ENCODE measurements at places on chromosomes 6 and 20.

- no peak for DNase-seq
Measured at GRCh38 chr6:155472886-155473285, 17.2 kb upstream of the NOX3 start.

DNA sequence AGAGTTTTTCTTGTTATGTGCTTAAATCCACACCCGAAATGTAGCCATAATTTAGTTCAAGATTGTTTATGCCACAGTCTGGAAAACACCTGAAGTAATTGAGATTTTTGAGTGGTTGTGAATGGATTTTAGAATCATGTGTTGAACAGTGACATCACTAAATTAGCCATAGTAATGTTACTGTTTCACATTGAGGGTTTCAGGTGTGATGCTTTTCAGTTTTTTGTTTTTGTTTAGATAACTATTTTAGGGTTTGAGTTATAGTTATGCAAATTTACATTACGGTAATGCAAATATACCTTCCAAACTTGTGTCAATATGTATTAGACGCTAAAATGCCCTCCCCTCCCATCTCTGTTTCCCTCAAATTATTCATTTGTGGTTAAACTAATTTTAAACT is 22.9 kb downstream of the QKI start:
- DNase-seq: no peak

- no peak for DNase-seq
Measured at GRCh38 chr6:96478695-96479094, 42.9 kb upstream of the UFL1 start.

DNA sequence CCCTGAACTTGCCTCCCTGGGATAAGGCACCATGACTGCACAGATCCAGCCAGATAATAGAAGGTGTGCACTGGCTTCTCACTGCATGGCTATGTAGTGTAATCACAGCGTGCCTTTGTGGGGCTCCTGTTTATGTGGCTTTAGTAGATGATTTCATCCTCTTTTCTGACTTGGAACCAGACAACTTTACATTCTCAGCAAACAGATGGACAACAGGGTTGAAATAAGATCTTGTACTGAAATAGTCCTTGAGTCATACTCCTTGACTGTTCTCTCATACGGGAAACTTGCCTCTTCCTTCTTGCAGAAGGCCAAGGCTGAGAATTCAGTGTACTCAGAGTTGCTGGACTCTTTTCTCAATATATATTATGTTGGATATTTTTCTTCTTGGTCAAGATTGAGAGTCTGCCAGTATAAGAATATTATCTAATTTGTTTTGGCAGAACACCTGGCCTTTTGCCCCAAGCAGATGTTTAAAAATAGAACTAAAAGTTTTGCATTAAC is 25.0 kb upstream of the RNF144B start:
- no peak for DNase-seq

DNA sequence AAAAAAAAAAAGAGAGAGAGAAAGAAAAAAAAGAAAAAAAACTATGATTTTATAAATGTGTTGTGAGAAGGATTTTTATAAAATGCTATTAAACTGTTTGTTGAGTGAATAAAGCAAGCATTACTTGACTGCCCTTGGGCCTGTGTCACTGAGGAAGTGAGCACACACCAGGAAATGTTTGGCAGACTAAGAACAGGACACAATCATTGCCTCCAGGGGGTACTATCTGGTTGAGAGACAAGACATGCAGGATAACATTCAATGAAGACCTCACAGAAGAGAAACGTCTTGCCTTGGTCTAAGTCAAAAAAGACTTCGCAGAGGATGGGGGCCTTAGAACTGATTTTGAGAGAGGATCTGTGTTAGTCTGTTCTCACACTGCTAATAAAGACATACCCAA is 40.6 kb downstream of the MTFR2 start:
- no peak for DNase-seq

DNA sequence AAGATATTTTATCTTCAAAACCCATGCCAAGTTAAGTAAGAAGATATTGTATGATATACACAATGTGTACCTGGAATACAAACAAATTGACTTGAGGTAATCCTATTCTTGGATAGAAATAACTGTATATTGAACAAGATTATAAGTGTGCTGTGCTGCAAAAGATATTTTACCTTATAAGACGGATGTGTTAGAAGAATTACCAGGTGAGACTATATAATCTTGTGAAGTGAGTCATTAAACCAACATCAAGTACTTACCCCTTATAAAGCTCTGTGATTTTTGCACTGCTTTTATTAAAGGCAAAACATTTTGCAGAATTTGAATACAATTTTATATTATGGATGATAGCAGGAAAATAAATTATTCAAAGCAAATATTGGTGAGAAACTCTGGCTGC is 570.0 kb downstream of the MMUT start:
- no peak for DNase-seq

DNA sequence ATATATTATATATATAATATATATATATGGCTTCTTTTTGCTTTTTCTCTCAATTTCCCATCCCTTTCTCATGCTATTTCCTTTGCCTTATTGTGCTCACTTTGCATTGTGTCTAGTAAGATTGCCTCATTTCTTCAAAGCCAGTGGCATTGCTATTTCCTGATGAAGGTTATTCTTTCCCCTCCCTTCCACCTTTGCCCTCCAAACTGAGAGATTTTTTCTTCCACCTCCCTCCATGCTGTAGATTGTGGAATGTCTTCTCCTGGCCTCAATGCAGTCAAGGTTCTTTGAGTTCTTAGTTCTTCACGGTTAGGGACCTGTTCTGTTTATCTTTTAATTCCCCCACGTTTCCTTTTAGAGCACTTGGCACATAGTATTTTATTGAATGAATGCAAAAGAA is 17.2 kb downstream of the SH3BGRL2 start:
- DNase-seq: no peak

GRCh38 chr6:118724211-118724610 is 72.8 kb upstream of the CEP85L start:
- no peak for DNase-seq

DNA sequence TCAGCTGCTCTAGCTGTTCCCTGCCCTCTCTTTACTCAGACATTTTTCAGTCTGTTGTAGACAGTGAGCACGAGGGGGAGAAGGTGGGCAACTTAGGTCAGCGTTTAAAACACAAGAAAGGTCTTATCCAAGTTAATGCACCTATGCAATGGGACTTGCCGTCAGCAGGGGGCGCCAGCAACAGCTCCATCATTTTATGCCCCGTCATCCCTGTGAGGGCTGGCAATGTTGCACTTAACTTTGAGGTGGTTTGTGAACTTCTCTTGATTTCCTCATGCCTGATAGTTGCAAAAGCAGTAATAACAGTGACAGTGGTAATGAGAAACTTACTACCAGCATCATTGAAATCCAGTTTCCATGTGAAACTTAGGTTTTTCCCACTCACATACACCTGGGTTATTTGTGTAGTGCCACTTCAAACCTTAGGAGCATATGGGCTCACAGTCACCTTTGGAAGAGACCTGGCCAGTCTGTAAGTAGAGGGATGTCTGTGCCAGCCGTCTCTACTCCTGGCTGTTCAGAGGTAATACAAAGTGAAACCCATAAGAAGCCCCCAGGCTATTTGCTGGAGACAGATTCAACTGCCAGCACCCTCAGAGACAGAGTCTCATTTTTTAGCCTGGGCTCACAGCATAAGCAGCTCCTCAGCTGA is 44.9 kb upstream of the ID1 start:
- peak; percentile 68 for DNase-seq

DNA sequence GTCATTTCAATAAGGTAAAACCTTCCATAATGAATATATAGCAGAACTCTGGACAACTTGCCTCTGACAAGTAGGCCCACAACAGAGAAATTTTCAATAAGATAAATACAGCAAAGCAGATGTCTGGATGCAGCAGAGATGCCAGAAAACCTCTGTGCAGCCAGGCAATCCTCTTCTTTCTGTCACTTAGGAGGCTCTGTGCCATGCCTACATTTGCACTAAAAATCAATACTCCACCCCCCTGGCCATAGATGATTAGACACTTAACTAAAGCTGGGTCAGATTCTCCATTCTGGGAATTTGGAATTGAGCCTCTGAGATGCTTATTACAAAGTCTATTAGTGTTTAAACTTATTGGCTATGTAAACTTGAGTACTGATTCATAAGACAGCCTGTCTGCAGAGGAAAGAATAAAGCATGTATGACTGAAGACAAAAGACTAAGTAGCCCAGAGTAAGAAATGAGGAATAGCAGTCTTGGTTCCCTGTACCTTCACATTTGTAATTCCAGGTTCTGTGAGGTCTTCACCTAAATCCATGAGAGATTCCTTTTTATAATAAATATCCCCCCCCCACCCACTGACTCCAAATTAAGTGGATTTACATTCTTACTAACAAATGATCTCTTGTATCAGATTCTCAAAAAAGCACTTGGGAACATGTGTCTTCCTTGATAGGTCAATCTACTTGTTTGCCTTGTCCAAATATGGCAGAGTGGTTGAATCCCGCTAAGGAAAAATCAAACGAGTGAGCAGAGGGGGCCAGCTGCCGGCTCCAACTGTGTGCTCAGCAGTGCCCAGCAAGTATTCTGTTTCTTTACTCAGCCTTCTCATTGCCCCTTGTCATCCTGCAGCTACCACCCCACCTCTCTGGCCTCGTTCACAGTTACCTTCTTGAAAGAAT is 20.4 kb downstream of the MAN1A1 start:
- DNase-seq: no peak

DNA sequence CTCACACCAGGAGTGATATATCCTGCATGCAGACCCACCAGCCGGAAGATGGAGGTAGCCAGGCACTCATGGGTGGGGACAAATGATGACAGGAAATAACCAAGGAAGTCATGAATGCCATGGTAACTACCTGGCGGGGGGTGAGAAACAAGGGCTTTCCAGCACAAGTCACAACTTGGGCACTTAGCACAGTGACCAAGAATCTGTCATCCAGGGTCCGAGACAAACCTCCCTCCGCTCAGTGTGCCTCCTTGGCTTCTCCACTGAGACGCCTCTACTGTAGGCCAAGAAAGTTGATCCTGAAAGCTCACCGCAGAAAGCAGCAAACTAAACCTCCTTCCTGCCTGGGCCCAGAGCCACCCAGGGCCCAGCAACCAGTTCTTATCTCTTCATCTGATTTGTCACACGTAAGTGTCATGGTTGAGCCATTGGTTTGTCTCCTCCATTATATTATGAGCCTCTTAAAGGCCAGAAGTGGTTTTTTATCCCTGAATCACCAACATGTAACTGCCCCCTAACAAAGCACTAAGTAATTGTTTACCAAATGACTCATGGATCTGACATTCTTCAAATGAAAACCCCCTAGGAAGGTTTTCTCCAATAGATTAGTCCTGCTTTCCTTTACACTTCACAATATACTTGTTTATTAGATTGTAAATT is 84.3 kb upstream of the TAB2 start:
- DNase-seq: no peak

GRCh38 chr20:59032713-59033059 is 551 bp upstream of the ATP5F1E start:
- no peak for DNase-seq

DNA sequence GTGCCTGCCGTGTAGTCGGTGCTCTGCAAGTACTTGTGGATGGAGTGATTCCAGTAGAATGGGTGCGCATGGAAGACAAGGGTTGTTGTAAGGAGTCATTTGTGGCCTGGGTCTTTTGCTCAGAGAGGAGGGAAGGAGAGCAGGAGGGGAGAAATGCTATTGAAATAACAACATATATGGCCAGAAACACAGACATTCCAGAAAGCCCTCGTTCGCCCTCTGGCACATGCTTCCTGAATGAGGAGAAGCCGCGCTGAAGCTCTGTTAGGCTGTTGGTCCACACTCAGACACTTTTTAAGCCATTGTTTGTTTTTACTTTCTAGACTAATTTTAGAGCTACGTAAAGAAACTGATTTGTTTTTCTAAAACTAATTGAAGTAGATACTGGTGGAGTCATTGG is 107.4 kb downstream of the RPP40 start:
- no peak for DNase-seq

- DNase-seq: no peak
Measured at GRCh38 chr6:137708481-137708880, 158.6 kb upstream of the TNFAIP3 start.

GRCh38 chr6:34696189-34696738 is 303 bp downstream of the ILRUN start:
- no peak for DNase-seq

DNA sequence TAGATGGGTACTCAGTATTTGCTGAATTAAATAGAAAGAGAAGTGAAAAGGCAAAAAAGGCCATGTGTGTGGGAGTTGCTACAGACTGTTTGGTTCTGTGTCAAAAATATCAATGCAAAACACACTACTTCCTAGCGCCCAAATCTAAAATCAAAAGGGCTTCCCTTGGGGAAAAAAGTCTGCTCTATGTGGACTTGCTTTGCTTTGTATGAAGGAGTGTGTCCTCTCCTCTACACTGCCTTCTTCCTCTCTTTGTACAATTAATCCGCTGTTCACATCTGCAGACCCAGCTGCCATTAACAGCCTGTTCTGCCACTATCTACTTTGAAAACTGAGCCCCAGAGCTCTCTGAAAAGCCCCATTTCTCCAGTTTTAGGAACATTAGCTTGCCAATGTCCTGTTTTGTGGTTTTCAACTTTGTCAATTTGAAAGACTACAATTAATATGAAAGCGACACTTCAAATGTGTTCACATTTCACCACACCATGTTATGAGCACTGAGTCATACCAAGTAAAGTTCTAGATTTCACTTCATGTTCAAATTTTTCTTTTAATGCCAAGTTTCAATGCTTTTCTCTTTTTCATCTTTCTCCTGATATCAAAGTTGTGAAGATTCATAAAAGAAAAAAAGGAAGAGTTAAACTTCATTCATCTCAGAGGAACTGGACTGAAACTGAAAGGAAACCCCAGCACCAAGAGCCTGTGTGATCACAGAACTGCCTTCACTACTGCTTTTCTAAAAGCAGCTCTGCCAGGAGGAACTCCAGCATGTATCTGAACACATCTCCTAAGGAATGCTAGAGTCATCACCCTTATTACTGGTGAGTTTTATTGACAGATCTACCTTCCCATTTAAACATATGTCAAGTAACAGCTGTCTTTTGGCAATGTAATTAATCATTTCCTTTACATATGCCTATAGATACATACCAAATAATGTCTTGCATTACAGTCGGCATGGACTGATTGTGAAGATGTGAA is 102.6 kb downstream of the KIF13A start:
- no peak for DNase-seq

GRCh38 chr6:24827162-24827561 is 28.4 kb upstream of the ARMH2 start:
- DNase-seq: no peak

DNA sequence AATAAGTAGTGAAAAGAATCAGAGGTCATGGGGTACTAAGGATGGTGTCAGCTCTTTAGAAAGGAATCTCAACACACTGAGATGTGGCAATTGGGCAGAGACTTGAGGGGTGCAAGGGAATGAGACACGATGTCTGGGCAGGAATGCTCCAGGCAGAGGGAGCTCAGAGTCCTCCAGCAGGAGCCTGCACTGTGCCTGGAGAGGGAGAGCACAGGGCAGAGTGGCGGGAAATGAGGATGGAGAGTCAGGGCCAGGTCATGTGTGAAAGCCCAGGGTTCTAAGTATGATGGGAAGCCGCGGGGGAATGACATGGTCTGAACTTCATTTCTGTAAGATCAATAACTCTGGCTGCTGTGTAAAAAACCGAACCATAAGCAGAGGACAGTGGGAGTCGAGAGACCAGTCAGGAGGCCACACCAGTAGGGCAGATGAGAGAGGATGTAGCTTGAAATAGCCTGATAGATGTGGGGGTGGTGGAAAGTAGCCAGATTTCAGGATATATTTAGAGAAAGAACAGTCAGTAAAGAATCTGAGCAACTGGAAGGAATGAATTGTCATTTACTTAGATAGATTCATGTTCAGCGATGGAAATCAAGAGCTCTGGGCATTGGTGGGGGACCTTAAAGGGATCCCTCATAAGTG is 133.4 kb upstream of the DTNBP1 start:
- DNase-seq: no peak

GRCh38 chr20:34437330-34437986 is 74.4 kb downstream of the ITCH start:
- no peak for DNase-seq
